ENCODE measurements at places on chromosomes 4 and X.

DNA sequence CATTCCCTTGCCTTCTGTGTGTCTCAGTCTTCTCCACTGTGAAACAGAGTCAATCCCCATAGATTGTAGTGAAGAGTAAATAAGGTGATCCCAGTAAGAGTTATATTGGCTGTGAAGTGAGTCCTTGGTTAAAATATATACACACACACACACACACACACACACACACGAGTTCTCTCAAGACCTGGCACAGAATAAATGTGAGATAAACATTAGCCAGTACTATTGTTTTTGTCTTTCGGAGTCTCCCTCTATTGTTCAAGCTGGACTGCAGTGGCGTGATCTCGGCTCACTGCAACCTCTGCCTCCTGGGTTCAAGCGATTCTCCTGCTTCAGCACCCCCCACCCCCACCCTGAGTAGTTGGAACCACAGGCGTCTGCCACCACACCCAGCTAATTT is 44.8 kb upstream of the FAM156A start:
- DNase-seq = no peak

- peak; percentile 56 for DNase-seq
Observed at GRCh38 chr4:1300466-1301455, 11.1 kb downstream of the MAEA start.

- no peak for DNase-seq
Observed at GRCh38 chrX:68363984-68364383, 69.3 kb downstream of the OPHN1 start.

GRCh38 chrX:133897593-133898163 is 87.7 kb downstream of the GPC3 start:
- DNase-seq = no peak

DNA sequence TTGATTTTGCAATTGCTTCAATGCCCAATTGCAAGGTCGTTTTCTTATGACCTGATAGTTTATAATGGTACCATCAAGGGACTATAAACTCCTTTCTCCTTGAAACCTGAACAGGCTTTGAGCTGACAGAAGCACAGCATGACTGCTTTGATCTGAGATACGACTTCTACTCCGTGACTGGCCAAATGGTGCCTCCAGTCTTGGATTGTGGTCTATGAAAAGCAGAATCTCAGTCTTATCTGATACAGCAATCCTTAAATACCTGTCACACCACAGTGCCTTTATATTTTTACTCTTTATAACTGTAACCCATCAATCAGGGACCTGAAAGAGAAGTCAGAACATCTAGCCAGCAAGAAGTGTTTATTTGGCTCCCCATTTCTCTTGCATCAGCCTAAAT is 93.1 kb downstream of the DOCK11 start:
- DNase-seq = no peak

DNA sequence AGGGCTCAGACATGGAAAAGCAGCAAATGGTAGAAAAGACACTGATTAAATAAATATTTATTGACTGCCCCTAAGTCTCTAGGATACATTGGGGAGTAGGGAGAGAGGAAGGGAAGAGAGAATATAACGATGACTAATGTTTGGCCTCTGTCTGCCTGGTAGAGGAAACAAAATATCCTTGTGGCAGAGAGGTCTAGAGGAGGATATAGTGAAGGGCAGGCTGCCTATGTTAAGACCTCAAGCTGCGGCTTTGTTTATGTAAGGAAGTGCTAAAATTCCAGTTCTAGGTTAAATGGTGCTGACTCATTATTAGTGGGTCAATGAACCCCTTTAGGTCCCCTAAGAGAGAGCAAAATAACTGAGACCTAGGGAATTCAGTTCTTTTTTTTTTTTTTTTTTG is 427.3 kb upstream of the FTHL17 start:
- DNase-seq = no peak

All from left colon (tissue), 2 donors.